Stimulated activated CD8-positive, alpha-beta memory T cell treated with anti-CD3 and anti-CD28 coated beads, Interleukin-7, amount 100 ng/mL, for 1 hour (primary cell): ENCODE measurements at places on chromosomes 3 and 15.

DNA sequence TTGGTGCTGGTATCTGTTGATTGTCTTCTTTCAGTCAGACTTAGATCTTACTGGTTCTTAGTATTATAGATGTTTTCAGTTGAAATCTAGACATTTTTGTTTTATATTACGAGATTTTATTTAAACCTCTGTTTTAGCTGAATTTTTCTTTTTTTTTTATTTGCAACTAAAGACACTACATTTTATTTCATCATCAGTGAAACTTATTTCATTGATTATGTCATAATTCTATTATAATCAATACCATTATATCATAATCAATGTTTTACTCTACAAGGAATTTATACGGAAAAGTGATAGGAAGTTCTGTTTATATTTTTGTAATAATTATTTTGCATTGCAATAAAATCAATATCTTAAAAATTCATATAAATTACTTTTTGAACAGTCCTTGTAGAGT lies 477.4 kb upstream of the MDFIC2 start:
- DNase-seq, result no peak

DNA sequence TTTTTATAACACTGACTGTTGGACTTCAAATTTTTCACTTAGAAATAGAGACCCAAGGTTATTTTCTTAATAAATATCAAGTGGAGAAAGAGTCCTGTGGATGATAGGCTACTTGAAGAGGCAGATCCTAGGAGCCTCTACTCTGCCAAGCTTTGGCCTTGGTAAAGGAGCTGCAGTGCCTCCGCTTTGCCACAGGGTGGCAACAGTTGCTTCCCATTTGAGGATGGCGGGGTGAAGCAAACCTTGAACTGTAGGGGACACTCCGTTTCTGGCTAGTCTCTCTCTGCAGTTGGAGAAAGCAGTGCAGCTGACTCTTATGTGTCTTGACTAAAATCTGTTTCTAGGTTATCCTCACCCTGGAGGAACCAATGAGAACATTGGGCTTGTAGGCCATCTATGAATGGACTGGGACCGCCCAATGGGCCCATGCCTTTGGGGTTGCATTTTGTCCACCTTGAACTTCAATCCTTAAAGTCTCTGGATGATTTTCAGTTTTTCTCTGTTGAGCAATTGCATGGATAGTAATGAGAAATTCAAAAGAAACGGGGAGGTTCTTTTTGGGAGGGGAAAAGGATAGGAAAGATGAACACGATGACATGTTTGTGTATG lies 9.8 kb downstream of the SCG5 start:
- peak; percentile 16 for DNase-seq

DNA sequence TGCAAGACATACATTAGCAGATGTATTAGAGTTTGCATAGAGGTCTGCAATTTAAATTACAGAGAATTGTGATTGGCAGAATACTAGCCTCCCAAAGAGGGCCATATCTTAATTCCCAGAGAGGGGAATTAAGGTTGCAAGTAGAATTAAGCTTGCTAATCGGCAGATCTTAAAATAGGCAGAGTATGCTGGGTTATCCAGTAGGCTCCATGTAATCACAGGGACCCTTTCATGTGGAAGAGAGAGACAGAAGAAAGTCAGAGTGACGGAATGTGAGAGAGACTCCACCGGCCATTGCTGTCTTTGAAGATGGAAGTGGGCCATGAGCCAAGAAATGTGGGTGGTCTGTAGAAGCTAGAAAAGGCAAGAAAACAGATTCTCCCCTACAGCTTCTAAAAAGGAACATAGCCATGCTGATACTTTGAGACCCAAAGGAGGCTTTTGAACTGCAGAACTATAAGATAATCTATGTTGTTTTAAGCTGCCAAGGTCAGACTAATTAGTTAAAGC lies 38.8 kb downstream of the IMPG2 start:
- no peak for DNase-seq

DNA sequence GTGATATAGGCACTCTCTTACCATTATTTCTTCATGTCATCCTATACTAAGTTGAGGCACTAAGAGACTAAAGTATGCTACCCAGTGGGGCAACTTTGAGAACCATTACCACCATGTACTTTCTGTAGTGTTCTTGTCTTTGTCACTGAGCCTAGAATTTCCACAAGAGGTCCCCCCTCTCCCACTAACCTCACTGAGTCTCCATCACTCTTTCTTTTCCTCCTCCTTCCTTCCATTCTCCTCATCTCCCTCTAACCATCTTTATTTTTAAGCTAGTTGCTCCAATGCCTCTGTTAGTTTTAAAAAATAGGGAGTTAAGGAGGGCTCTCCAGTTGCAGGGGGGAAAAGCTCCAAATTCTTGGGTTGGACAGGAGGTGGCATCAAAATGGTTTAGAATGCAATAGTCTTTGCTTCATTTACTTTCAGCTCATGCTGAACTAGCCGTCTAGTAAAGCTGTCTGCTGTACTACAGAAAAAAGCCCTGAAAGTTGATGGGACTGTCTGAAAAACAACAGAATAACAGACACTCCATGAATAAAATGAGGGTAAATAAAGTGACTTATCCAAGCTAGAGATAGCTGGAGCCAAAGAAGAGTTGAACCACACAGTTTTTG lies 85.1 kb upstream of the MYRIP start:
- no peak for DNase-seq

DNA sequence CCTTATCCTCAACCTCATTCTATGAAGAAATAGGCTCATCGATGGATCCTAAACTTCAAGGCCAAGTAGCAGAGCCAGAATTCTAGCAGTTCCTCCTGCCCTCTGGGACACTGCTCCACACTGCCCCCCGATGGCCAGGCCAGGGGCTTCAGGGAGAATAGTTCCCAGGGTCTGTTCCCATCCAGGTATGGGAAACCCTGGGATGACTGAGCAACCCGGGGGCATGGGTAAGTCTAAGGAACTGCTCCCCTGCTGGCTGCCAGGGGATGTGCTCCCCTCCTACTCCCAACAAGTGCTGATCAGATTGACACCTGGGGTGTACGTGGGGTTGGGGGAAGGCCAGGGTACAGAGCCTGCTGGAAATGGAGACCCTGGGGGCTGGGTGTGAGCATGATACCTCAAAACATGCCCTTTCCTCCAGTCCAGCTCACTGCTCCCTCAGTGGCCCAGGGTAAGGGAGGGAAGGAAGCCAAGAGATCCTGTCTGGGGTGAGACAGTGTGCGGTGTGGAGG lies 7.6 kb downstream of the ULK3 start:
- DNase-seq, result no peak

GRCh38 chr3:6060251-6060650 lies 800.7 kb upstream of the GRM7 start:
- DNase-seq, result no peak
